ENCODE measurements at places on chromosomes 12 and 14.

GRCh38 chr12:94867066-94867855, 136.2 kb downstream of the NDUFA12 start:
- DNase-seq, result no peak

DNA sequence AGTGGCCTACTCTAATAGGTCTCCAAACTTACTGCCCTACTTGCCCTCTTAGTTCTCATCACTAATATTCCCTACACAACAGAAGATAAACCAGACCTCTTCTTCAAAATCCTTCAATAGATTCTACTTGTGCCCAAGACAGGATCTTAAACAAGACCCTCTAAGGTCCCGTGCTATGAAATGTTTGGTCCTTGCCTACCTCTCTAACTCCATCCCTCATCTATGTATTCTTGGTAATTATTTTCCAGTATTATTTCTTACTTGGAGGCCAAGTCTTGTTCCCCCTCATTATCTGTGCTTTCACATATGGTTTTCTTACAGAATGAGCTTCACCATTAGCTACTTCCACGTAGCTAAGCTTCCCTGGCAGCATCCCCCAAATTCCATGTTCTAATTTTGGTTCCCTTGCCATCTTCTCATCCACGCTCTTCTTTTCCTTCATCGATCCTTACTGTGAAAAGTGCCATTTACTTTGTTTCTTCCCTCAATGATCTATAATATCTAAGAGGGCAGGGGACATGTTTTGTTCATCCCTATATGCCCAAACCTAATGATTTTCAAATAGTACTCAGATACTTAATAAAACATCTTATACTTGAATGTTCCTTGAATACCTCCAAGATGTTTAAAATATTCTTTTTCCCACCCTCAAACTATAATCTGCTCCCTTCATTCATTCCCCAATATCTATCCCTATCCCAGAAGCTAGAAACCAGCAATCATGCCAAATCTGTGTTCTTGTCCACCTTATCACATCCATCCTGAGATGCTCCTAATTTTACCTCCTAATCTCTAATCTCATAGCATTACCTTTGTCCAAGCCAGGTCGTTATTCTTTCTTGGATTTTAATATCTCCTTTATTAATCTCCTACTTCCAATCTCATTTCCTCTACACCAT, 10.1 kb downstream of the HNRNPC start:
- DNase-seq, result no peak

DNA sequence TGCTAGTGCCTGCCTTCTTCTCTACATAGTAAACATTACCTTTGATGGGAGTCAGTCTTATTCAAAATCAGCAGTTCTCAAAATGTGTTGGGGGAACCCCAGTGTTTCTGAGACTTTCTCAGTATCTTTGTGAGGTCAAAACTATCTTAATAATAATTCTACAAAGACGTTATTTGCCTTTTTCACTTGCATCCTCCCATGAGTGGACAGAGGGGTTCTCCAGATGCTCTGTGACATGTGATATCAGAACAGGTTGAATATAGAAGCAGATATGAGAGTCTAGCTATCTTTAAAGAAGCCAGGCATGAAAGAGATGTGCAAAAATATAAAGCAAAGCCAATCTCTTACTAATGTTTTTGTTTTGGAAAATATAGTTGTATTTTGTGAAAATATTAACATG, 144.7 kb downstream of the KTN1 start:
- DNase-seq, result no peak

GRCh38 chr14:102749393-102750305, 27.6 kb upstream of the TRAF3 start:
- DNase-seq, result no peak

DNA sequence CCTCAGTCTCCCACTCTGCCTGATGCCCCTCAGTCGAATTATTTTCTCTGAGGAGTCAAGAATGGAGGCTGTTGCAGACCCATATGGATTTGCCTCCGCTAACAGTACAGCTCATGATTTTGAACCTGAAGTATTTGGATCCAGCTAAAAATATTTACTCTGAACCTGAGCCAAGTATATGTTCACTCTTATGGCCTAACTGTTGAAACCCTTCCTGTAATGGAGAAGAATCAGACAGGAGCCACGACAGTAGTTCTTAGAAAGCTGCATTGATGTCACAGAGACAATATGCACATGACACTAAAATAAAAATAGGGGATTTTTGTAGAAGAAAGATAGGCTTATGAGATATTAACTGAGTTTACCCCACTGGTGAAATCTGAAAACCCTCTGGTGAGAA, 1128.3 kb upstream of the FLRT2 start:
- no peak for DNase-seq
